Fibroblast of skin of scalp (primary cell): ENCODE measurements at places on chromosomes 16 and 17.

- DNase-seq: no peak
Measured at GRCh38 chr16:11333702-11334101, 11.6 kb upstream of the RMI2 start.

DNA sequence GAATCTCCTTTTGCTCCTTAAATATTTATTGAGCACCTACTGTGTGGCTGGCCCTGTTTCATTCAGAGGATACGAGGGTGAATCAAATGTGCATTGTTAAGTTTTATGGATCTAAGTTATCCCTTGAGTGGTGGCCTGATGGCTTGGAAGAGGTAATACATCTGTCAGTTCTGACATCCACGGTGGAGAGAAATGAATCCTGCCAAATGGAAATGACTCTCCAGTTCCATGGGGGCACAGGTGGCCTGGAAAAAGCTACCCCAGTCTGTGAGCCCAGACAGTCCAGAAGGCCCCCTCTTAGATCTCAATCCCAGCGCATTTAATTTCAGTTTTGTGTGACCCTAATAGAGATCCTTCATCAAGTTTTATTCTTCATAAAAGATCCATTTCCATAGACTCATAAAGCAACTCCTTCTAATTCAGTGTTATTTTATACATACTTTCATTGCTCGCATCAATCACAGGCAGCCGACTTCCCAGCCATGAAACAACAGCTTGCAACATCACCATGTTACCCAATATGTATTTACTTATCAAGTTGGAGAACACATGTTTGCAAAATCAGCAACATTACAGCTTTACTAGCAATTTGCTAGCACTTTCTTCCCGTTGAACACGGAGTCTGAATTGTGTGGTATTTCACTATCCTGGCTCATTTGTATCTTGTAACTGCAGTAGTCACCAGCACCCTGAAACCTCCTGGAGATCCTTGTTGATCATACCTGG, 334.8 kb upstream of the HSBP1 start:
- DNase-seq: peak; percentile 41

DNA sequence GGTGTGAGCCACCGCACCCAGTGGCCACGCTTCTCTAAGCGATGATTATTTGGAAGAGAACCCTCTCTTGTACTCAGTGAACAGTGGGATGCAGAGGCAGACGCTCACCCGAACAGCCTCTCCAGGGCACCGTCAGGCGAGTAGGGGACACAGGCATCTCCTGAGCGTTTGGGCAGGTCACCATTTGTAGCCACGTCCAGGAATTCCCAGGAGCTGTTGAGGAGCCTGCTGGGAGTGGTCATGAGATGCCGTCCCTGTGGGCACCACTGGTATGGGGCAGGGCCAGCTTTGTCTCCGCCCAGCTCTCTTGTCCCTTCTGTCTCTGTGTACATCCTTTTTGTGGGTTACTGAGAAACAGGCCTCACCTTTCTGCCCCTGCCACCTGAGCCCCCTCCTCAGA, 81.3 kb upstream of the ZNF469 start:
- DNase-seq: no peak

GRCh38 chr16:11098601-11099390, 154.4 kb downstream of the CLEC16A start:
- no peak for DNase-seq

DNA sequence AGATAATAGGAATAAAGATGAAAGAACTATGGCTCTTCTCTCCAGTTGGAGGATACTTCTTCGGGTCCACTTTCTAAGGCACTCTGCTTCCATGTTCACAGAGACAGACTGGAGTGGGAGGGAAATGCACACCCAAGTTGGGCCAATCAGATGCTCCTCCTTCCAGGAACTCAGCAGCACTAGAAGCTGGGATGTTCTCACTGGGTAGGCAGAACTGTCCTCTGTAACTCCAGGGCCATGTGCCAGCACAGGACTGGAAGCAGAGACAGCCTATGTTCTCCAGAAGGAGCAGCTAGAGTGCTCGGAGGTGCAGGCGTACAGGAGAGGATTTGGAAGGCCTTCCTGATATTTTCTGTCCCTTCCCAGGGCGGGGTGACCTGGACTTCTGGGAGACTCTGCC, 49.9 kb upstream of the SREBF1 start:
- no peak for DNase-seq

- DNase-seq: no peak
Measured at GRCh38 chr17:6675201-6675825, 23.8 kb downstream of the C17orf100 start.

DNA sequence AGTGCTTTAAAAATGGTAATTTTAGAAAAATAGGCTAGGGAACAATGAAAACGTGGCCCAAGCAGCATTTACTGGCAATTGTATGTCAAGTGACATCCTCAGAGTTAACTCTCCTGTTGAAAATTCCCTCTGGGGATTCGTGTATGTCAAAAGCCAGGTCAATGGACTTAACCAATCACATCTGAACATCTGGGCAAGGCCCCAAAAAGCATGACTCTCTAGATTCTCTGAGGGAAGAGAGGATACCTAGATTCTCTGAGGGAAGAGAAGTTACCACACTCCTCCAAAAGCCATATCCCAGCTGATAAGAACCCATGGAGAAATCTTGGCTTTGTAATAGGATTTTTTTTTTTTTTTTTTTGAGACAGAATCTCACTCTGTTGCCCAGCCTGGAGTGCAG, 23.5 kb downstream of the NFE2L1 start:
- no peak for DNase-seq

DNA sequence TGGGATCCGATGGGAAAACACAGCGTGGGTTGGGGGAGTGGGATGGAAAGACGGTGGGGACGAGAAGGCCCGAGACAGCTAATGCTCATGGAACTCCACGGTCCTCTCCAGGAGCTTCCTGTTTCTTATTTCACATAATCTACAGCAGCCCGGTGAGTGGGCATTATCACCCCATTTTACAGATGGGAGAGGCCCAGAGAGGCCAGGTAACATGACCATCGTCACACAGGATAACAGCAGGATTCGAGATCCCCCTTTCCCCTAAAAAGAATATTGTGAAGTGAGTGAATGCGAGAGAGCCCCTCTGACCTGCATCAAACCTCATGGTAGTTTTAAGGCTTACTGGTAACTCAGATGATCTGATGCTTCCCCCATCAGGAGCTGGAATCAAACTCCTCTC, 12.0 kb downstream of the CIBAR2 start:
- DNase-seq: no peak

- DNase-seq: no peak
Measured at GRCh38 chr16:57472665-57473060, 10.2 kb downstream of the POLR2C start.

- DNase-seq: no peak
Measured at GRCh38 chr17:61594294-61594825, 3.3 kb upstream of the NACA2 start.

DNA sequence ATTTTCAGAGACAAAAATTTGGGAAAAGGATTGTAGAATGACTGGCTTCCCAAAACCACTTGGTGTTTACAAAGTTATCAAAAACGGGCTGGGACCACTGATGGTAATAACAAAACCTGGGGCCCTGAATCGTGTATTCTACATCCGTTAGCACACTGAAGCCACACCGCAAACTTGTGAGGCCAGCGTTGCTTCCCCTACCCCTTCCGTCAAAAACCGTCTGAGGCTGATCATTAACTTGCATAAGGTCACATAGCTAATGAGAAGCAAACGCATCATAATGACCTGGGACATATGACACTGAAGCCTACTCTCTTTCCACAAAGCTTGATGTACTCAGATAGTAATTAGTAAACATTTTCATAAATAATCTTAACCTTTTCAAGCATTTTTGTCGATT, 704.3 kb downstream of the MAF start:
- no peak for DNase-seq

- no peak for DNase-seq
Measured at GRCh38 chr16:30046588-30046987, 15.5 kb upstream of the TLCD3B start.

DNA sequence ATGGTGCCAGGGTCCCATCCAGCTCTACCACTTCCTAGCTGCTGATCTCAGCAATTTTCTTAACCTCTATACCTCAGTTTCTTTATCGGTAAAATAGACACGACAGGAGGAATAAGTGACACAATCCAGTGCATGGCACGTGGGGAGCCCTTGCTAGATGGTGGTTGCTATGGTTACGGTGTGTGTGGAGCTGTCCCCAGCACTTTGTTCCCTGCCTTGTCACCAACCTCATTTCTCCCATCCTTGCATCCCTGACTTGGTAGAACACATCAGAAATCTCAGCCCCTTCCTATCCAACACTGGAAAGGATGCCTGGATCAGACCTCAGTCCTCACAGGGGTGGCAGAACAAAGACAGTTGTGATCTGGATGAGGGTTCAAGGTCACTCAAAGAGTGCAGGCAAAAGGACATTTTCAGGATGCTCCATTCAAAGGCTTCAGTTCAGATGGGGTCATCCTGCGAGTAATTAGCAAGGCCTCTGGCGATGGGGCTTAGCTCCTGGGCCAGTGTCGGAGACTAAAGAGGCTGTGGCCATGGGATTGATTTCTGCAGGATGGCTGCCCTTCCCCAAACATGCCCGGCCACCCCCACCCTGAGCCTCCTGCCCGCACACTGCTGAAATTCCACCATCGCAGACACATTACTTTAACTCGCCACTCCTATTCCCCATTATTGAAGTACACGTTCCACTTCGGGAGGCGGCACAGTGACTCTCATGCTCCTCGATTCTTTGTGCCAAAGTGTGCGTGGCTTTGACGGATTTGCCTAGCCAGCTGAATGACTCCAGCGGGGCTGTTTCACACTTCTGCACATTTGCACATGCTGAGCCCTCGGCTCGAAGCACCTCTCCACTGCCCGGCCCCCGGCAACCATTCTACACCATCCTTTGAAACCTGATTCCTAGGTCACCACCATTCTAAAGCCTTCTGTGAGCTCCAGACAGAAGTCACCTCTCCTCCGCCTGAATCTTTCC, 40.3 kb downstream of the WNT3 start:
- peak; percentile 27 for DNase-seq

DNA sequence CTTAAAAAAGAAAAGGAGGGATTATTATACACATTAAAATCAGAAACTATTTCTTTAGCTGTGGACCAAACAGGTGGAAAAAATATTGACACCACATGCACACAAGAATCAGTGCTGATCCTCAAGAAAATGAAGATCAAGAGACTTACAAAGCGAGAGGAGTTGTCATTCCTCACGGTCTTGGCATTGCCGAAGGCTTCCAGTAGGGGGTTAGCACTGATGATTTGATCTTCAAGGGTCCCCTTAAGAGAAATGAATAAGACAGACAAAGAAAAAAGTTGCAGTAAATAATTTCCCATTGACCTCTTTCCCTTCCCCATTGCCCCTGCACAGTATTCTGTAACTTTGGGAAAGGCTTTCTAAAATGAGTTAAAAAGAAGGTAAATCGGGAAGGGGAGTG, 6.0 kb downstream of the MYH4 start:
- no peak for DNase-seq
